ENCODE measurements at places on chromosomes 16 and 17.

GRCh38 chr17:49454050-49454449 is 39.4 kb upstream of the PHB1 start:
- no peak for DNase-seq

DNA sequence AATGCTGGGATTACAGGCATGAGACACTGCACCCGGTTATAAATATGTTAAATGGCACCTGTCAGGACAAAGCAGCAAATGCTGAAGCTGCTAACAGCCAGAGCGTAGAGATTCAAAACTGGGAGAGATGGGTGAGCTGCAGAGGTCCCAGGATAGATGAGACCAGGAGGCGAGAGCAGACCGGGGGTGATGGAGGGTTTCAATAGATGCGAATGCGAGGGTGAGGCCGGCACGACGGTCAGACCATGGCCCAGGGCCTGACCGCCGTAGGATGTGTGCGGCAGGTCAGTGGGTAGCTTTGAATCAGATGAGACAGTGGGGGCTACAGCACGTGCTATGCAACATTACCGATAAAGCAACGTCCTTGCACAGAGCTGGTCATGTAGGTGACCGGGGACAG is 14.3 kb downstream of the CCDC40 start:
- no peak for DNase-seq

GRCh38 chr16:84680165-84680842 is 19.5 kb upstream of the USP10 start:
- DNase-seq = no peak

GRCh38 chr16:82241469-82242052 is 71.5 kb upstream of the MPHOSPH6 start:
- DNase-seq = no peak

DNA sequence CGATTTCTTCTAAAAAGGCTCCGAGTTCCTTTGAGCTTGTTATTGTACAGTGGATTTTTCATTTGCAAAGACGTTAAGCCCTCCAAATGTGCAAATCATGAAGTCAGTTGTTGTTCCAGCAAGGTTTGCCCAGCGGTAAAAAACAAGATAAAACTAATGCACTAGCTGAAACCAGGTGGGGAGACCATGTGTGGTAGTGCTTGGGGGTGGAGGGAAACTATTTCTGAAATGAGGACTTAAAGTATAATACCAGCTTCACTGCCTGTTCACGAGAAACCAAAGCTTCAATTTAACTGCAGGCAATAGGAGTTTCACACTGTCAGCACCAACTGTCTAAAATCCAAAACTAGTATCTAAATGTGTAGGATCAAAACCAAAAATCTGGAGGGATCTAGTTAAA is 22.3 kb downstream of the SMARCE1 start:
- DNase-seq = no peak

- no peak for DNase-seq
Measured at GRCh38 chr16:28171816-28172215, 39.9 kb downstream of the XPO6 start.

DNA sequence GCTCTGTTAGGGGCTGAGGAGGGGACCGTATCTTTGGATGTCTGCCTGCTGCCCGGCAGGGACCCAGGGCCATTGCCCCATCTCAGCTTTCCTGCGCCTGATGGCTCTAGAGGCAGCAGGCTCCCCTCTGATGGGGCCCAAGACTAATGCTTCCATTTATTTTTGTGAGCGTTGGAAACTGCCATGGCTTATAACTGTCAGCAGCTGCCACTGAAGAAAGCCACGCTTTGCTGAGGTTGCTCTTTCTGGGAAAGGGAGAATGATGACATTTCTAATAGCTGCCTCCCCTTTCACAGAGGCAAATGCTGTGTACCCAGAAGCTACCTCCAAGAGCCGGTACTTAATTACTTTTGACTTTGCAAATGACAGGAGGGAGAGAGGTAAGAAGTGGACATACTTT is 103.8 kb downstream of the HAPSTR1 start:
- DNase-seq = no peak

GRCh38 chr17:3888343-3889171 is 4.3 kb downstream of the CAMKK1 start:
- no peak for DNase-seq

GRCh38 chr17:51653878-51654277 is 393.5 kb downstream of the UTP18 start:
- no peak for DNase-seq

GRCh38 chr17:2412561-2413021 is 11.7 kb upstream of the MNT start:
- no peak for DNase-seq

DNA sequence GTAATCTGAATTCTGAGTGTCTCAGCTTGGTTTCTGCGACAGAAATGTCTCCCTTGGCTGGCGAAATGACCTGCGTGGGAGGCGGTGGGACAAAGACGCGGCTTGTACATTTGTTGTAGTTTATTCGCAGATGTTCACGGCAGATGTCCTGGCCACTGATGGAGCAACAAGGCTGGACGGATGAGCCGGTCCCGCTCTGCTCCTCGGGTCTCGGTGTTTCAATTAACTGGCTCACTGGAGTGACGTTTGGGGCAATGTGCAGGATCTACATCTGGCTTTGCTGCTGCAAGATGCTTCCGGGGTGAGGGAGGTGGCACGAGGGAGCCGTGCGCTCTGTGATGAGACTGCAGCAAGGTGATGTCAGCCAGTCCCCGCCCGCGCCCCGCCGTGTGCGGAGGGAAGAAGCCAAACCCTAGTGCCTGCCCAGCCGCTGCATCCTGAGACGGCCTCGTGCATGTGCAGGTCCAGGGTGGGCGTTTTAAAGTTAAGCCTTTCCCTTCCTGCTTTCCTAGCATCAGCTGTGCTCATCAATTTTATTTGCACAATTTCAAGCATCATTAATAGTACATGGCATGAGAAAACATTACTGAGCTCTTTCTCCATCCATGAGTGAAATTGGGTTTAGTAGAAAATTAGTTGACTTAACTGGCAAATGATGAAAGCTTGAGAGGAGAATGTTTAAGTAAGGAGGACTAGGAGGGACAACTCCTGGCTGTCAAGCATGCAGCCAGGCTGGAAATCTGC is 44.4 kb downstream of the MGAT5B start:
- DNase-seq = no peak

GRCh38 chr17:40321961-40322357 is 13.0 kb downstream of the RARA start:
- DNase-seq = no peak

GRCh38 chr16:35733278-35733965 is 2274.0 kb downstream of the TP53TG3F start:
- DNase-seq = no peak

GRCh38 chr17:66435182-66435581 is 132.8 kb downstream of the PRKCA start:
- no peak for DNase-seq

GRCh38 chr16:819336-820043 is 19.0 kb upstream of the GNG13 start:
- no peak for DNase-seq

- peak; percentile 2 for DNase-seq
Measured at GRCh38 chr16:64983963-64984362, 137.9 kb downstream of the CDH11 start.

GRCh38 chr17:64599827-64600226 is 62.3 kb downstream of the SMURF2 start:
- DNase-seq = no peak

- no peak for DNase-seq
Measured at GRCh38 chr16:4372578-4373355, 1.1 kb downstream of the VASN start.

DNA sequence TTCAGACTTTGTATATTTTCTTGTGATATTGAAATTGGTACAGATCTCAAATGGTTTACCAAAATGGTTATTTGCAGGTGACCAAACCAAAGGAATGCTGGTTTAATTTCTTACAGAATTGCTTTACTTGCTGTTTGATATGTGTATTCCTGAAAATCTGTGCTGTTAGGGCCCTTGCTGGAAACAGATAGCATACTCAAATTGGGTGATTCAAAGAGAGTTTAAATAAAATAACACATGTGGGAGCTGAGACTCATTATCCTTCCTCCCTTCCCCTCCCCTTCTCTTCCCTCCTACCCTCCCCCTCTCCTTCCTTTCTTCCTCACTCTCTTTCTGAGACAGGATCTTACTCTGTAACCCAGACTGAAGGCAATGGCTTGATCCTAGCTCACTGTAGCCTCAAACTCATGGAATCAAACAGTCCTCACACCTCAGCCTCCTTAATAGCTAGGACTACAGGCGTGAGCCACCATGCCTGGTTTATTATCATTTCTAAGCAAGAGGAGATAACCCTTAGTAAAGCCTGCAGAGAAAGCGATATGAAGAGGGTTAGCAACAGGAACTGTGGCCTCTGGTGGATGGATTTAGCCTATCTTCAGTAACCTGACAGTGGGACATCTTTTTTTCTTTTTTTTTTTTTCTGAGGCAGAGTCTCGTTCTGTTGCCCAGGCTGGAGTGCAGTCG is 141.9 kb downstream of the BCAS3 start:
- DNase-seq = no peak

- DNase-seq = no peak
Measured at GRCh38 chr17:63682981-63683380, 16.9 kb downstream of the LIMD2 start.

DNA sequence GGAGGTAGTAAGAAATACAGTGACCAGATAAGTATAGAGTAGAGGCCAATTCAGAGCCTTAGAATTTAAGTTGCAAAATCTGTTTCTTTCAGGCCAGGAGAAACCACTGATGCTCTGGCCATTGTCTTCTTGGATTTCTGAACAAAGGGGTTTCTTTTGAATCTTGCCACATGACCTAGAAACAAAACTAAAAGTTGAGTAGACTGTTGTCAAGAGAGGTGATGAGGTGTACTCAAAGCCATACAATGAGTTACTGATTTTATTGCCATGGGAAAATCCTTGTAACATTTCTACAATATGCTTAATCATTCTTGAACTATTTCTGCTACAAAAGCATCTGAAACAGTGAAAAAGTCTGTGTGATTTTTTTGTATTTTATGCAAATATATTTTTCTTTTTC is 881.3 kb downstream of the CDH11 start:
- no peak for DNase-seq

DNA sequence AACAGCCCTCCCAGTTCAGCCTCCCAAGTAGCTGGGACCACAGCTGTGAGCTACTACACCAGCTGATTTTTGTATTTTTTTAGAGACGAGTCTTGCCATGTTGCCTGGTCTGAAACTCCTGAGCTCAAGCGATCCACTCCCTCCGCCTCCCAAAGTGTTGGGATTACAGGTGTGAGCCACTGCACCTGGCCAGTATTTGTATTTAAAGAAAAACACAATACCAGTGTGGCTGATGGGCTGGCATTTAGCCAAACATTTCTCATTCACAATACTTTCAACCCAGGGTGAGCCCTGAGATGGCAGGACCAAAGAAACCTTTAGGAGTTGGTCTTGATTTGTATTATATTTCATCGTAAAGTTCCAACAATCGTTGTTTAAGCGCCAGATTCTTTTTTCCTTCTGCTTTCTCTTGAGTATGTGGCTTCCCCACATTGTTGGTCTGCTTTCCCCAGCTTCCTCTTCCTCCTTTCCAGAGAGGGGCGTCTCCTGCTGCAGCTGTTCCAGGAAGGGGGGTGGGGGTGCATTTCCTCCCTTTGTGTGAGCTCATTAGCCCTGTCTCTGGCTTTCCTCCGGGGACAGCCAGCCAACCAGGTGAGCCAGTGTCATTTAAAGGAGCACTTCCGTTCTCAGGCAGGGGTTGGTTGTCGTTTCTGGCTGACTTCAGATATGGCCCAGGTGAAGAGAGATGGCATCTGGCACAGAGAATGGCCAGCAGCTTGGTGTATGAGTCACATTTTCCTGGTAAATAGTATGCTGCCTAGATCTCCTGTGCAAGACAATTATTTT is 79.9 kb downstream of the GPRC5B start:
- no peak for DNase-seq

DNA sequence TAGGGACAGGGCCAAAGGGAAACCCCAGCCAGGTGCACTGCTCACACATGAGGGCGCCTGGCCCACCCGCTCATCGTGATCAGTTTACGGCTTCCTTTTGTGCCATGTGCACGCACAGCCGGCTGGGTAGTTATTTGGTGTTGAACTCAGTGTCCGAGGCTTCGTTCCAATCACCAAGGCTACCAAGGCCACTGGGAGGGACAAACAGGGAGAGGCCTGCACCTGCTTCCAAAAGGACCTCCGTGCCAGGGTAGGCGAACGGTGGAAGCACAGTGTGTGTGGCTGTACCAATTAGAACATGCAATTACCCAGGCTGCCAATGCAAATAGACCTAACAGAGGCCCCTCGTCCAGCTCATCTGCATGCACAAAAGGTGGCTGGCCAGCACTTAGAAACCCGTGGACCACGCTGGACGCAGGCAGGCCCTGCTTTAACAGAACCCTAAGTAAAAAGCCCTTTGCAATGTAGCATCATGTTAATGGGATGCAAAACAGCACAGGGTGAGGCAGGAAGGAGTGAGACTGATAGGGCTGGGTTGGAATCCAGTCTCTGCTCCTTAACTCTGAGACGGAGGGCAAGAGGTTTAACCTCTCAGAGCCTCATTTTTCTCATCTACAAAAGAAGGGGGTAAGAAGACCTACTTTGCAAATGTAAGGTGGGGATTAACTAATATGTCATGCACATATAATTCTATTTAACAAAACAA is 204.0 kb downstream of the XYLT1 start:
- DNase-seq = no peak

DNA sequence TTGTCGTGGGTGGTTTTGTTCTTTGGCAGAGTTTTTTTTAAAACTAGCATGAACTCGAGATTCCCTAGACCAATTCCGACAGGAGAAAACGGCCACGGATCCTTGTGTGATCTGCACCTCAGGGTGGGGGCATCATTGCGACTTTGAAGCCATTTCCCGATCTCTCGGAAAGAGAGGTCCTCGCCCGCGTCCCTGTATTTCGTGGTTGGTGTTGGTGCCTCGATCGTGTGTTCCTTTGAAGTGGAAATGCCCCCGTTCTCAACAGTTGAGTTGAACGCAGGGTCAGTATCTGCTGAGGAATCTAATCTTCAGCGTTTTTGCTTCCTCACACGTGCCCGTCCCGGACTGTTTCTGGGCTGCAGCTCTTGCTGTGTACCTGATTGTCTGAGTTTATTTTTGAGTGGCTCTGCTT is 1.1 kb downstream of the CRAMP1 start:
- DNase-seq = no peak

DNA sequence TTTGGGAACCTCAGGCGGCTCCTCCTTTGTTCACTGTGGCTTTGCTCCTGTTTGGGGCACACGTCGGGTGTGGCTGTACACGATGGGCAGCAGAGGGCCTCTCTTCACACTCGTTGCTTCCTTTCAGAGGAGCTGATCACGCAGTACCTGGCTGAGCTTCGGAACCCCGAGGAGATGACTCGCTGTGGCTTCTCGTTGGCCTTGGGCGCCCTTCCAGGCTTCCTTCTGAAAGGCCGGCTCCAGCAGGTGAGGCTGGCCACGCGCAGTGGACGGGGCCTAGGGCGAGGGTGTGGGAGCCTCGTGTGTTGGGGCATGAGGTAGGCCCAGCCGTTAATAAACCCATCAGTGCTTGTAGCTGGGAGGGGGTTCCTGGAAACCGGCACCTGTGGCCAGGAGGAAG is 85.0 kb upstream of the ZNF750 start:
- DNase-seq = no peak

Data from GM12891 (cell line).